Brain microvascular endothelial cell (primary cell): ENCODE measurements at places on chromosomes 12 and 14.

DNA sequence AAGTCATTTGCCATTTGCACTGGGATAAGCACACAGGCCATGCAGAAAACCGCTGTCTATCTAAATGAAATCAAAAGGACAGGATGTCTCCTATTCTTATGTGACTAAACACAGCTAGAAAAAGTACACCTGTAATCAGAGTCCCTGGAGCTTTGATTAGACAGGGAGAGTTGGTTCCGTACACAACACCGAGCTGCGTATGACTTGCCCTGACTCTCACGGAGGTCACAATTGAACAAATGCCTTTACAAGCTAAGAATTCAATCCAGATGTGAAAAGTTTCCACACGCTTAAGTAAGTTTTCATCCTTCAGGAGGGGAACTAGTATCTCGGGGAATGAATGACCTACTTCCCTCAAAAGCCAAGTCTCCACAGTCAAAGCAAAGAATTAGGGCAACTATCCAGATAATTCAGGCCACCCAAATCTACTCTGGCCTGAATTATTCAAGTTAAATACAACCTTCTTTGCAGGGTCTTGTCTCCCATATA is 67.5 kb downstream of the RTN1 start:
- DNase-seq: no peak

DNA sequence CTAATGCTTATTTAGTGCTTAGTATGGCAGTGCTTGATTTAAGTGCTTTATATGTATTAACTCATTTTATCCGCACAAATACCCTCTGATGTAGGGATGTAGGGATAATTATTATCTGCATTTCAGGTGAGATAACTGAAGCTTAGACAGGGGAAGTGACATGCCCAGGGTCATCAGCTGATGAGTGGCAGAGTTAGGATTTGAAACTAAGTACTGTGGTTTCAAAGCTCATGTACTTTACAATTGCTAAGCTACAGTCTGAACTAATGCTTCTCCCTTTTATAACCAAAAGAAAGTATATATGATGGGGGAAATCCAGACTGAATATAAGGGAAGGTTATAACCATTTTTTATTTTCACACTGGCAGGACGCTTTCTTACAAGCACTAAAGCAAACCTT is 229.6 kb upstream of the NAV3 start:
- no peak for DNase-seq

- peak; percentile 32 for DNase-seq
These were observed 420.2 kb upstream of the TBX3 start for GRCh38 chr12:115103884-115104883.

GRCh38 chr12:94867066-94867855 is 136.2 kb downstream of the NDUFA12 start:
- DNase-seq: peak; percentile 39

DNA sequence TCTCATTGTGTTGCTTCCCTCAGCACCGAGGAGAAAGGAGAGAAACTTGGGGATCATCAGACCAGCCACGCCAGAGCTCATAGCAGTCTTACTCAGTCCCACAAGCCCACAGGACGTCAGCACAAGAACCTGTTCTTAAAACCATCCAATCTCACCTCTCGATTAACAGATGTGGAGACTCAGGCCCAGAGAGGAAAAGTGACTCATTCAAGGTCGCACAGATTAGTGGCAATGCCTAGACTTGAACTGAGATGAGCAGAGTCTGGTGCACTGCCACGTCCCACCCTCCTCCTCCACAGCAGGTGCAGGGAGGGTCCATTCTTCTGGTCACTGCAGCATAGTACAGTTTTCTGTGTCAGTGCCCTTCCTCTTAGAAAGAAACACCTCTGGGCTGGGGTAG is 154.9 kb upstream of the PZP start:
- DNase-seq: no peak

DNA sequence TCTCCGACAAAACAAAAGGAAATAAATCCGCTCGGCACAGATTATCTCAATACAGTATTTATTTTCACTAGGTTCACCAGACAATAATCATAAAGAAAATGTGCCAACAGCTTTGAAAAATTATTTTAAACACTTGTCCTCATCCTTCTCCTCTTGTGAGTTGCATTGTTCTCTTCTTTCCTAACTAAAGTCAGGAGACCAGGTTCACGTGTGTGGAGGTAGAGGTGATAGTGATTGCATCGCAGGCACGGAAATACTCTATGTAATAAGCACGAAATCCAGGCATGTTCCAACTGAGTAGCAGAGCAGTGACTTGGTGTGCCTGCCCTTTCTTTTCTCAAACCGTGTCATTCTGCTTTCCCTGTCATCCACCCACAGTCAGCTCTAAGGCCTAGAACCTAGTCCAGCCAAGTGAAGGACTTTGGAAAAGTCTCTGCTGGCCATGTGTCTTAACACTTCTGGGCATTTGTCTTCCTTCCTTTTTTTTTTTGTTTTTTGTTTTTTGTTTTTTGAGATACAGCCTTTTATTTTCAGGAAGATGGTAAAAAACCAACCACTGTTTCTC is 939 bp upstream of the SEL1L start:
- DNase-seq: no peak

GRCh38 chr12:6644903-6645302 is 2.3 kb downstream of the ACRBP start:
- DNase-seq: no peak

DNA sequence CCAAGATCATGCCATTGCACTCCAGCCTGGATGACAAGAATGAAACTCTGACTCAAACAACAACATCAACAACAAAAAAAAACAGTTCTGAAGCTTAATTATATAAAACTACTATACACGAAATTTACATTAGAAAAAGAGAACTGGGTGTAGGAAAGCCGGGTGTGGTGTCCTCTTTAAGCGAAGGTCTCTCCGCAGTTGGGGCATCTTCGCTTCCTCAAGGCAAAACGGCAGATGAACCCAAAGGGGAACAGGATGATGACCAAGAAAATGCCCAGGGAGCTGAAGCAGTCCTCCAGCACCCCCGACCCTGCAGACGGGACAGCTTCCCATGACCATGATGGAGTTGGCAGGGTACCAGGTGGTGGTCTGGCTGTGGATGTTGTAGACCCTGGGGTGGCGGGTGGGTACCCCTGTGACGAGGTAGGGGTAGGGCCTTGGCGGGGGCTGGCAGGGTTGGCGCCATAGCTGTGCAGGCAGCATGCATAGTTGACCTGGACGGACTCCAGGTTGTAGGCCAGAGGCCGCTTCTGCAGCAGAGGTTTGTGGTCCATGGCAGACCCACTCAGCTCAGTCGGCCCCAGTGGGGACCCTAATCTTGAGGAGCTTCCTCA is 18.2 kb upstream of the BCAT1 start:
- DNase-seq: no peak

- no peak for DNase-seq
These were observed 54.5 kb downstream of the FLRT2 start for GRCh38 chr14:85584481-85584880.

DNA sequence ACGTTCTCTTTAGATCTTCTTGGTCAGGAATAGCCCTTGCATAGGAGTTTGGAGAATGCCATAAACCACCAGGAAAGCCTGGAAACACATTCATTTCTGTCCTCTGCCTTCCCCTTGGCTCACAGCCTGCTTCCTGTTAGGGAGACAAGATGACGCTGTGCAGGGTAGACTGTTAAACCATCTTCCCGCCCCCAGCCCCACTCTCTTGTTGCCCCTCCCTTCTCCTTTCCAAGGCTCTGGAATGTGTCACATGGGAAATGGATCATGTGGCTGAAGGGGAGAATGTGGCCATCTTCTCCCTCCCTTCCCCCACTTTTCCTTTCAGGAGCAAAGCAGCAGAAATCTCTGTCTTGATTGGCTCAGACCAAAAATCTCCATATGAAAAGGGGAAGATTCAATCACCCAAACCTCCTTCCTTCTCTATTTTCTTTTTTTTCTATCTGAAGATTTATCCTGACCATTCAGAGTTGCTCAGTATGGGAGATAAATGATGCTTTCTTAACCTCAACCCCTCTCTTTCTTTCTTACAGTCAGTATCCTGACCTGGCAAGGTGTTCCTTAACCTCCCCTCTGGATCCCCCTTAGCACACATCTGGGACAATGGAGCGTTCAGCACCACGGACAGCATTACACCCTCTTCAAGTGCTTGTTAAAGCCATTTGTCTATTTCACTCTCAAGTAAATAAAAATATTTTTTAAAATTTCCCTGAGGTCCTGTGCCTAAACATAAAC is 11.4 kb downstream of the GPR19 start:
- DNase-seq: peak; percentile 37

GRCh38 chr12:47268501-47269454 is 189.0 kb upstream of the AMIGO2 start:
- no peak for DNase-seq

DNA sequence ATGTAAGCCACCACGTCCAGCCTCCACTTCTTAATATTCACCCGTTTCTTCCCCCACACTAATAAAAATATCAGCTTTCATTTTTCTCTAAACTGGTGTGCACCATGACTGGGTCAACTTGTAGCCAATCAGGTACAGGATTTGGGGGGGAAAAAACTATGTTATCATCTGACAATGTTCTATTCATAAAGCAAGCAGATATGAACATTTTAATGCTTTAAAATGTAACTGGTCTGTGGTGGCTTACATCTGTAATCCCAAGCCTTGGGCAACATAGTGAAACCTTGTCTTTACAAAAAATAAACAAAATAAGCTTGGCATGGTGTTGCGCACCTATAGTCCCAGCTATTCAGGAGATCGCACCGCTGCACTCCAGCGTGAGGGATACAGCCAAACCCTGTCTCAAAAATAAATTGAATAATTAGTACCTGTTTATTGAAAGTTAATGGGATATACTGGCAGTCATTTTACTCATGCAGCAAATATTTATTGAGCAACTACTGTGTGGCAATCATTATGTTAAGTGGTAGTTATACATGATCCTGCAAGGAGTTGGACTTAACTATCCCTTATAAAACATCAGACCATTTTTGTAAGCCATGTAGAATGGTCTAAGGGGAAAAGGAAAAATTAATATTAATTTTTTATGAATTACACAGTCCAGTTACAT is 15.3 kb upstream of the ITPR2 start:
- DNase-seq: no peak

DNA sequence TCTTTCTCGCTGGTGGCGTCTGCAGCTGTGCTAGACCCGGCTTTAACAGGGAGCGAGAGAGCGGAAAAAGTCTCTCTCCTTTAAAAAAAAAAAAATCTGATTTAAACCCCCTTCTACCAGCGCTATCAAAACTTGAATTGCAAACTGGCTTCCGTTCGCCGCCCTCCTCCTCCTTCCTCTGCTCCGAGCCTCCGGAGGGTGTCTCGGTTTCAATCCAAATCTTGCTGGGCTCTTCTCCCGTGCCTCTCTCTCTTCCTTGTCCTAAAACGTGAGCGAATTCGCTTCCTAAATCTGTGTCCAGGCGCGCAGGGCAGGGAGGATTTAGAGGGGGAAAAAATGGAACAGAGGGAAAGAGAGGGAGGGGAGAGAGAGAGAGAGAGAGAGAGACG is 272 bp downstream of the TBX3 start:
- no peak for DNase-seq

DNA sequence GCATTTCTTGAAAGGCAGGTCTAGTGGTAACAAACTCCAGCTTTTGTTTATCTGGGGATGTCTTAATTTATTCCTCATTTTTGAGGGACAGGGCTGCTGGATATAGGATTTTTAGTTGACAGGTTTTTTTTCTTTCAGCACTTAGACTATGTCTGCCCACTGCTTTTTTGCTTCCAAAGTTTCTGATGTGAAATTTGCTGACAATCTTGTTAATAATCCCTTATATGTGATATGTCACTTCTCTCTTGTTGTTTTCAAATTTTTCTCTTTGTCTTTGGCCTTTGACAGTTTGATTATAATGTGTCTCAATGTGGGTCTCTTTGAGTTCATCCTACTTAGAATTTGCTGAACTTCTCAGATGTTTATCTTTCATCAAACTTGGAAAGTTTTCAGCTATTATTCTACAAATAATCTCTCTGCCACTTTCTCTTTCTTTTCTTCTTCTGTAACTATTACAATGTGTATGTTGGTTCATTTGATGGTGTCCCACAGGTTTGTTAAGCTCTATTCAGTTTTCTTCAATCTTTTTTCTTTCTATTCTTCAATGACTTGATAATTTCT is 9.8 kb downstream of the ATL1 start:
- no peak for DNase-seq

- no peak for DNase-seq
These were observed 1320.5 kb downstream of the AACS start for GRCh38 chr12:126385785-126386184.

DNA sequence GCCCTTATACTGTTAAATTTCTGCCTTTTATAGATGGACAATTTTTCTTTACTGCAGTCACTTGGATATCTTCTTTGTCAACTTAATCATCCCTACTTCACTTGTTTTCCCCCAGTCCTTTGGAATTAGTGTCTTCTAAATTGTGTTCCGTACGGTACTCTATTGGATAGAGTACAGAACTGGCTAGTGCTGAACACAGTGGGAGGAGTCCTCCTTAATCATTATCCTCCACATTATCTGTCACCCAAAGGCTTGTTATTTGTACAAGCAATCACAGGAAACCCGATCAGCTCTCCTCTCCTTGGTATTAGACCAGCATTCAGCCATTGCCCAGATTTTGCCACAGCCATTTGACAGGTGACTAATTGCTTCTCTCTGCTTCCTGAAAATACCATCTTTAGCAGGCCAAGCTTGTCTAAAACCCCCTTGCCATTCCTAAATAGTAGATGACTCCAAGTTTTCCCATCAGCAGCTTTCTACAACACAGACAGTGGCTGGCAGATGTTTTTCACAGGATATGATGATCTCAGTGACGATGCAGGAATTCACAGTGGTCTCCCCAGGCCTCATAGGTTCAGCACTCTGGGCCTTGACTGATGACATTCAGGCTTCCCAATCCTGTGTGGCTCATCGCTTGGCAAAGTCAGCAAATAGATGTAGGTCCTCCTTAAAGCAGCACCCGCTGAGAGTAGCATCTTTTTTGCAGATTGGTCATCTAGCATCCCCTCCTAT is 216.0 kb upstream of the RGS6 start:
- peak; percentile 85 for DNase-seq

GRCh38 chr14:23052671-23053070 is 4.6 kb downstream of the CDH24 start:
- DNase-seq: no peak

DNA sequence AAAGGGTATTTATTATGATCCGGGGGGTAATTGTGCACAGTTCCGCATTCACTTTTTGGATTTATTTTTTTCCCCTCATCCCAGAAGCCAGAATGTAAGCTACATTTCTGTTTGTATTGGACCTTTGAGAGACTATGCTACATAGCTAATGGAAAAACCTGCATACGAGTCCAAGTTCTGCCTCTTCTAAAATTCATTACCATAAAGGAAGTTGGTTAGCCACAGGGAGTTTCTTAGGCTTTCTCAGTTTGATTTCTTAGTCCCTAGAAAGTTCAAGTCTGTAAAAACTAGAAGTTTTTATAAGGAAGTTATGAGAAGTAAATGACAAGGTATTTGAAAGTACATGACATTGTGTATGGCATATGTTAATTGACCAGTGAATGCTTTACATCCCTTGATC is 138.7 kb downstream of the PDE3A start:
- no peak for DNase-seq

- no peak for DNase-seq
These were observed 171.7 kb downstream of the NRXN3 start for GRCh38 chr14:78341827-78342389.

- DNase-seq: no peak
These were observed 4.4 kb downstream of the AVIL start for GRCh38 chr12:57813971-57814772.
